Activated T-helper 2 cell treated with anti-CD3 and anti-CD28 coated beads, Interferon-gamma antibody, Interleukin-2, Interleukin-4, amounts not matched to agents 10 μg/mL and 5 μg/mL and 100 μg/mL, durations not matched to agents 14 hours and 24 hours and 36 hours (primary cell): ENCODE measurements at places on chromosomes 5 and 9. TPM values are rescaled to one million over a fixed set of nuclear protein-coding genes. Genes with fewer than 3 reads are reported as not detected.
A peak's percentile ranks its signal among the peaks of the same experiment; 100 is the strongest.

PHF24 gene
- total RNA-seq: 0.11 TPM in 1 of 2 replicates, not detected in the other

SLC6A3 gene
- not detected in 2 replicates for total RNA-seq

GARIN3 gene
- 0.23 and 0.30 TPM in 2 replicates for total RNA-seq

FOXB2 gene
- total RNA-seq: not detected in 2 replicates

HAVCR1 gene
- 0.64 and 1.2 TPM in 2 replicates for total RNA-seq

HMCN2 gene
- total RNA-seq: not detected in 2 replicates

GPR151 gene
- total RNA-seq: not detected in 2 replicates

TMEFF1 gene
- 0.52 and 1.1 TPM in 2 replicates for total RNA-seq

LHX2 gene
- not detected in 2 replicates for total RNA-seq

TTC33 gene
- 29.0 and 29.3 TPM in 2 replicates for total RNA-seq

SPATA31C1 gene
- not detected in 2 replicates for total RNA-seq

ADGRV1 gene
- total RNA-seq: 12.4 TPM in 2 replicates

CD14 gene
- 0.39 TPM in 2 replicates for total RNA-seq

DNA sequence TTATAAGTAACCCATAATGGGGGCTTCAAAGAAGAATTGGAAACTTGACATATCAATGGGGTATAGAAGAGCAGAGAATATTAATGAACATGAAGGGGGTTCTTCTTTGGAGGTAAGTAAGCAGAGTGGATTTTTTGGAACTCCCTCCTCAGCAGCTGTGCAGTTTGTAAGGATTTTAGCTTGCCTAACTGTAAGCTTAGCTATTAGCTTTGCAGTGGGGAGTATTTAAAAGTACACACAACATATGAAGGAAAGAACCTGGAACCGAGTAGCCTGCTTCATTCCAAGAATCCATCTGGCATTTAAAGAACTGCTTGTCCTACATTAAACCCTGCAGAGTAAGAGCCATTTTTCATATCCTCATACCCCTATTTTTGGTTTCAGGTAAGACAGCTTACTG is 2.2 kb upstream of the PBX3 start:
- DNase-seq: no peak

GRCh38 chr5:93385655-93386054 is 195.4 kb downstream of the NR2F1-AS1 start:
- DNase-seq: no peak

- DNase-seq: no peak
Measured at GRCh38 chr5:64210866-64211265, 45.2 kb downstream of the RNF180 start.

GRCh38 chr9:91758491-91758981 is 191.5 kb downstream of the ROR2 start:
- DNase-seq: peak; percentile 23

DNA sequence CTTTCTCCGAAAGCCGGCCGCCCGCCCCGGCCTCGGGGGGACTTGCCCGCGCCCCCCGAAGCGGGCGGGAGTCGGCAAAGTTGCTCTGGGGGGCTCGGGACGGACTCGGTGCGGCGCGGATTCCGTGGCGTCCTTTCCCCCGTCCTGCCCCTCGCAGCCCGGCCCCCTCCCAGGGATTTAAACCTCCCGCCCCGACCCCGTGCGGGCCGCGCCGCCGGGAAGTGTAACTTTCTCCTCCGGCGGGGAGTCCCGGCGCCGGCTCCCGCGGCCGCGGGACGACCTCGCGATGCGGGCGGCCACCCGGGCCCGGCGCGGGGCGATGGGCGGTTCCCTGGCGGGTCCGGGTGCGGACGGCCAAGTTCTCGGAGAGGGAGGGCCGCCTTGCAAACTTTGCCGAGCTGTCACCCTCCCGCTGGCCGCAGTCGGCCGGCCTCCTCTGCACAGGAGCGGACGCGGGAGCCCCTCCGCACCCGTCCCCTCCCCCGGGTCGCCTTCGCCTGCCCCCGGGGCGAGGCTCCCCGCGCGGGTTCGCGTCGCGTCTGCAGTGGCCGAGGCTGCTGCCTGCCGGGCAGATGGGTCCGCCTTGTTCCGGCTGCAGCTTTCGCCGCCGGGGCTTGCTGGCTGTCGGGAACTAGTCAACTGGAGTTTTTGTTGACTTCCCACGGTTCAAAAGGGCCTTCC is 732 bp downstream of the PBX3 start:
- DNase-seq: peak; percentile 27

GRCh38 chr5:106399391-106399790 is 1271.3 kb downstream of the EFNA5 start:
- DNase-seq: no peak

GRCh38 chr9:111068771-111069170 is 30.5 kb upstream of the LPAR1 start:
- no peak for DNase-seq

- DNase-seq: no peak
Measured at GRCh38 chr9:38338342-38339018, 54.0 kb upstream of the ALDH1B1 start.

DNA sequence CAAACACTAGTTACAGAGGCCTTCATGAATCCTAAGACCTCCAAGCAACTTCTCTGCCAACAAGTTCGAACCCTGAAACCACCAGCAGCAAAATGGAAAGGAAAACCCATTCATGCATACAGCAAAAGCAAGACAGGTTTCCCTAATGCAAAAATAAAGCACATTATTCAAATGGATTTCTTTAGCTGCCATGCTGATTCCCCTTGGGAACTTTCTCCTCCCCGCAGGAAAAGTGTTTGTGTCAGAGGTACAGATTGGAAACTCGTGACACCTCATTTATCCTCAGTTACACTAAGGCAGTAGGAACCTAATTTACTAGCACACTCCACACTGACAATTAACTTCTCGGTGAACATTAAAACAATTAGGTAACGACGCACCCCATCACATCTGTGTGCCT is 63.4 kb downstream of the TLE1 start:
- DNase-seq: no peak

- DNase-seq: no peak
Measured at GRCh38 chr5:159605585-159605984, 275.3 kb upstream of the IL12B start.

- DNase-seq: no peak
Measured at GRCh38 chr5:449151-449550, 6.2 kb downstream of the EXOC3 start.

- no peak for DNase-seq
Measured at GRCh38 chr9:87554976-87555375, 57.3 kb downstream of the DAPK1 start.

DNA sequence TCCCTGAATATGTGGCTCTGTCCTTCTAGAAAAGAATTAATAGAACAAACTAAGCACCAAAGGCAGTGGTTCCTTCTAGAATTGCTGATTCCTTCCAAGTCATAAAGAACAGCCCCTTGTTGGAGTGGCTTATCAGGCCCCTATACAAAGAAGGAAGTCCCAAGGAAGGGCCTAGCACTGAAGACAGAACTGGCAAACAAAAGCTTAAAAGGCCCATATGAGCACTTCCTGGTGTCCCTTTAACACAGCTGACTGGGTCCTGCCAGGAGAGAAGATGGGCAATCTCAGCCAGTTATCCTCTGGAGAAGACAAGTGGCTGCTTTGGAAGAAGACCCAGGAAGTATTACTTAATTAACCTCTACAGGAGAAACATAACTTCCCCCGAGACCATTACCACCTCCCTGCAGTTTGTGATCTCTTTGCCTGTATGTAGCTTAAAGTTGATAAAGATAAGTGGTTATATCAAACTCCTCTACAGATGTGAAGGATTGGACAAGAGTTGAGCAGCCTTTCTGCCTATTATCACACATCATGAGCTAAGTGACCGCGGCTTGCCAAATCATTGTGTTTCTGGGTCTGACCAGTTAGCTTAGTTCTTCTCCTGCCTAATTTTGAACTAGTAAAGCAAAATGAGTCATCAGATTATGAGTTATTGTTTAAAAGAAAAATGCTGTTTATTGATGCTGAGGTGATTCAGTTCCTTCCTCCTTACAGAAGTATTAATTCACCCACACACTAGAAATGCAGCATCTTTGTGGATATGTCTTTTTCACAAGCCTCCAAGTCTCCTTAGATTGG is 13.3 kb upstream of the STING1 start:
- DNase-seq: no peak

DNA sequence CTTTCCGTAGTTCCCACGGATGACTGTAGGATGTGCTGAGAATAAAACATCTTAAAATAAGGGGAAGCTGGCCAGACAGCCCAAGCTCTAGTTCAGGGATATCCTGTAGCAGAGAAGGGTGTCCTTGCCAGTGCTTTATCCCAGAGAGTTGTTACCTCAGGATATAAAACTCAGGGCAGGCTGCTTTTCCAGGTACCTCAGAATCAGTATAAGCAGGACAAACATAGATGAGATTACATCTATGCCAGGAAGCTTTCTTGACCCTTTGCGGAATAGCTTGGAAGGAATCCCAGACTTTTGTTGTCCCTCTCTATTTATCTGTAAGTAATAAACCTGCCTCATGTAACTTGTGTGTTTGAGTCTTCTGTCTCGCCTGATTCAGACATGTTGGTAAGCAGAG is 565.7 kb downstream of the PRDM9 start:
- DNase-seq: no peak

DNA sequence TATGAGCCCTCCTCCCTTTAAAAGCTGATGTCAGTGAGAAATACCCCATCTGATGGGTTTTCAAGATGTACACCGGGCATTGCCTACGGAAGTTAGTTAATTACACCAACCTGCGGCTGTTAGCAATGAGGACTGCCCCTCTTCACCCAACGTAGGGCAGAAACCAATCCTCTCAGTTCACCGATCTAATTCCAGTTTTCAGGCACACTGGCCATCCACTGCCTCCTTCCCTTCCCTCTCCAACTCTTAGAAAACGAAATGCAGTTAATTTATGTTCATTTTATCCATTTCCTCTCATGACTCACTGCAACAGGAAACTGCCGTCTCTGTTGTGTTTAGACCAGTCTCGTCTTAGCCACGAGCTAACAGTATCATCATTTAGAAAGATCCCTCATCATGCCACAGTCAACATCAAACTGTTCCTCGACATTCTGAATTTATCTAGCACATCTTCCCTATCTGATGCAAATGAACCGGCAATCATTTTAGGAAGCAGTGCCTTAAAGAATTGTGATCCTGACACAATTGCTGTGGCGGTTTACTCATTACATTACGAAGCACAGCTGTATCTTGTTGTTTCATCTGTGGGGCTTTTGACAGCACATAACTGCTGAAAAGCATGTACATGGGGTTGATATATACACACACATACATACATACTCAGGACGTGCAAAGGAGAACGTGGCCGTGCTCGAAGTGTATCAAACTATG is 168.6 kb downstream of the EFNA5 start:
- no peak for DNase-seq

- no peak for DNase-seq
Measured at GRCh38 chr9:93051680-93052089, 6.8 kb upstream of the SUSD3 start.

GRCh38 chr9:133793471-133793870 is 55.3 kb upstream of the SARDH start:
- no peak for DNase-seq

DNA sequence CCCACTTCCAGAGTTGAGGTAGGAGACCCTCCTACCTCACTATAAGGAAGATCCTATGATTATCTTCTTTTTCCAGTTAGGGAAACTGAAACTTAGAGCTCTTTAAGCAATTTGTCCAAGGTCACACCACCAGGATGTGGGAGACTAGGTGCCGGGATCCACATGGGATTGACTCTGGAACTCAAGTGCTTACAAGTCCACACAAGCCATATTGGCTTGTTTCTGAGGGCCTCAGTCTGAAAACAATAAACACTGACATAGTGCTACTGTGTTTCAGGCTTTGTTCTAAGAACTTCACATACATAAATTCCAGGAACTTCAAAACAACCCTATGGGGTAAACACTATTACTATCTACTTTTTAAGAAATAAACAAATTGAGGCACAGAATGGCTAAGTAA is 481.3 kb downstream of the ZSWIM6 start:
- no peak for DNase-seq

- no peak for DNase-seq
Measured at GRCh38 chr5:131224387-131225201, 39.3 kb upstream of the CDC42SE2 start.

- no peak for DNase-seq
Measured at GRCh38 chr5:104541141-104541785, 978.7 kb upstream of the NUDT12 start.

GRCh38 chr9:126953041-126953809 is 38.6 kb downstream of the RALGPS1 start:
- no peak for DNase-seq

- no peak for DNase-seq
Measured at GRCh38 chr9:136541179-136541578, 4.7 kb downstream of the NOTCH1 start.

- DNase-seq: no peak
Measured at GRCh38 chr9:134189145-134189469, 24.7 kb upstream of the RNU6ATAC start.

GRCh38 chr9:86515221-86515620 is 161.0 kb upstream of the TUT7 start:
- DNase-seq: no peak

GRCh38 chr9:99557816-99558215 is 263.9 kb upstream of the NR4A3 start:
- no peak for DNase-seq

DNA sequence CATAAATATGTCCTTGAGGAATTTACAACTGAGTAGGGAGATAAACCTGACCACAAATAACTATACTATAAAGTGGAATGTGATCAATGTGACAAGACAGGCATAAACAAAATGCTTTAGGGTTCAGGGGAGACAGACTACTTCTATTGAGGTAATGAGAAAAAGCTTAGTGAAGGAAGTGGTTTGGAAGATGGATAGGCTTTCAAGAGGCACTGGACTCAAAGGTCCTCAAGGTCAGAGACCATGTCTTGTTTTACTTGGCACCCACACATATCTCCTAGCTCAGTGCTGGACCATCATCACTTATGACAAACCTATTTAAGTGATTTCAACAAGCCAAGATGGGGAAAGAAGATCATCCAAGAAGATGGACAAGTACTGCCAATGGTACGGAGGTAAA is 257.8 kb downstream of the BNC2 start:
- DNase-seq: no peak

DNA sequence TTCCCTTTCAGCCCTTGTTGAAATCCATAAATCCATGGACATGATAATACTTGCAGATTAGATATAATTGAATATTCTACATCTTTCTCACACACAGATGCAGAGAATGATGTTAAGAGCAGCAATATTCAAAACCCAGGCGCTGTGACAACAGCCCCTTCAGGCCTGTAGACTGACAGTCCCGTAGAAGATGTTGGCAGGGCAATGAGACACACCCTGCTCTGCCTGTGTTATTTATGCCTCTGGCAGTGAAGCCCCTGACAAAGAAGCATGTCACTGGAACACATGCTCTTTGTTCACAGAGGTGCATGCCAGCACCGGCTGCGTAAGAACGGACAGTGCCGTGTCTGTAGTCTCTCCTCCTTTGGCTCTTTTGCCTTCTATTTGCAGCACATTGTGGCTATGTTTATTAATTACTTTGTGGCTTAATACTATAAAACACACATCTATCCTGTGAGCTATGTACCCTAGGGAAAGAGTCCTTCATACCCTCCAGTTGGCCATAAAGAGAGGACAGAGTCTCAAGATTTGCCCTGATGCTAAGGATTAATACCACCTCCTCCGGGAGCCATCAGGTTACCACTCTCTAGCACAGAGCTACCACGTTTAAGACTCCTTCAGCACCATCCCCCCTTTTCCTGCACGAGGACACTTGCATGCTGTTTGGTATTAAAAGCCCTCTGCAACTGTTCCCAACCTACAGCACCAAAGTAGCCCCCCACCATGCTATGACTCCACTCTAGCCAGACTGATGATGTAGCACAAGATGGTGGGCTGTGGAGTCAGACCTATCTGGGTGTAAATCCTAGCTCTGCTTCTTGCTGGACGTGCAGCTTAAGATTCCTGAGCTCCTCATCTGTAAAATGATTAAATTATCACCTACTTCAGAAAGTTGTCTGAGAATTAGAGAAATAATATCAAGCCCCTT is 2.0 kb upstream of the ANP32B start:
- DNase-seq: no peak

- DNase-seq: no peak
Measured at GRCh38 chr5:76165711-76166374, 82.7 kb downstream of the SV2C start.
